ENCODE measurements at places on chromosomes 16 and 17. TPM values are rescaled to one million over a fixed set of nuclear protein-coding genes. Genes with fewer than 3 reads are reported as not detected.

Gene DRC3
- 1.1 TPM for total RNA-seq

DNA sequence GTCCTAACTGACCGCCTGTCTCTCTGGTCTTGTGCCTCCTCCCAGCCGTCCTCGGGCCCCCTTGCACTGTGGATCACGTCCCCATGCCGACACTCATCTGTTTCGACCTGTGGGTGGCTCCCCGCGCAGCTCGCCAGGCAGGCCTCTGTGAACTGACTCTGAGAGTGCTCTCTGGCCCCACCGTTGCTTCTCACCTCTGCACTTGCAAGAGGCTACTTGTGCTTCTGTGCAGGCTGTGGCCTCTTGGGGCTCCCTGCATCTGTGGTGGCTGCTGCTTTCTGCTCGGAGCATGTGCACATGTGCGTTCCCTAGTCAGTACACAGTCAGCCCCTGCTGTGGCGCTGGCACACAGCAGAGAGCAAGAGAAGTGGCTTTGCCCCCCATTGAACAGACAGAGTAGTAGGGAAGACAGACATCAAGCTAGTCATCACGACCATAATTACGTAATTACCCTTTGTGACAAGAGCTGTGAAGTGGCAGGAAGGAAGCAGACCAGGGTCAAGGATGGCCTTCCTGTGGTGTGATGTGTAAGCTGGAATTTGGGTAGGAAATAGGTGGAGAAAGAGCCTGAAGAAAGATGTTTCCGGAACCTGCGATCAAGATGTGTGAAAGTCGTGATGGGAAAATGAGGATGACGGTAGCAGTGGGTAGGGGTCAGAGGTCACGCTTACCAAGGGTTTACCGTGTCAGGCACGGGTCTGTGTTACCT, 256.0 kb upstream of the CACNG5 start:
- no peak for DNase-seq

Gene SRL
- not detected for total RNA-seq

DNA sequence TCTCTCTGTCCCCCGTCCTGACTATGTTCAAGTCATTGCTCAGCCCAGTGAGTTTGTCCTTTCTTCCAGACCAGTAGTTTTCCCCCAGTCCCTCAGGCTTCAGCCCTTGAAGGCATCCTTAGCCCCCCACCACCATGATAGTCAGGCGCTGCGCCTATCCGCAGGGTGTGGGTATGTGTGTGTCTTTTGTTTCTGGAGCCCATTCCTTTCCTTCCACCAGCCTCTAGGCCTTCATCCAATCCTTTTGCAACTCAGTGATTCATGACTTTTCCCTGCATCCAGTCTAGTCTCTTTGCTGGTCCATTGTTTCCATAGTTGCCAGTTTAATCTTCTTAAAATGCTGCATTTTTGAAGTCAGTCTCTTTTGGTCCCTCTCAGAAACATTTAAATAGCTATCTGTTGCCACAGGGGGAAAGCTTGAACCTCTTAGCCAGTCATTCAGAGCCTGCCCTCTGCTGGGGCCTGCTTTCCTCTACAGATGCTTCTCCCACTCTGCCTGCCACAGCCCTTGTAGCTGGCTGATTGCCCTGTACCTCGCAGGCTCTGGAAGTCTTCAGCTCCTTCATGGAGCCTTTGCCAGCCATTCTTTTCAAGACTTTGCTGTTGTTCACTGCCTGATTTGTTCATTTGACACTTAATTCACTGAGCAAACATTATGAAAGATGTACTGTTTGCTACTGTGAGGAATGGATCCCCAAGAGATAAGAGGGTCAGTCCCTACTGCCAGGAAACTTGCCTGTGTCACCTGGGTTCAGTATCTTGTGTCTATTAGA, 55.9 kb upstream of the ADCY7 start:
- peak; percentile 83 for DNase-seq

- no peak for DNase-seq
Measured at GRCh38 chr16:12942861-12943260, 41.5 kb downstream of the SHISA9 start.

DNA sequence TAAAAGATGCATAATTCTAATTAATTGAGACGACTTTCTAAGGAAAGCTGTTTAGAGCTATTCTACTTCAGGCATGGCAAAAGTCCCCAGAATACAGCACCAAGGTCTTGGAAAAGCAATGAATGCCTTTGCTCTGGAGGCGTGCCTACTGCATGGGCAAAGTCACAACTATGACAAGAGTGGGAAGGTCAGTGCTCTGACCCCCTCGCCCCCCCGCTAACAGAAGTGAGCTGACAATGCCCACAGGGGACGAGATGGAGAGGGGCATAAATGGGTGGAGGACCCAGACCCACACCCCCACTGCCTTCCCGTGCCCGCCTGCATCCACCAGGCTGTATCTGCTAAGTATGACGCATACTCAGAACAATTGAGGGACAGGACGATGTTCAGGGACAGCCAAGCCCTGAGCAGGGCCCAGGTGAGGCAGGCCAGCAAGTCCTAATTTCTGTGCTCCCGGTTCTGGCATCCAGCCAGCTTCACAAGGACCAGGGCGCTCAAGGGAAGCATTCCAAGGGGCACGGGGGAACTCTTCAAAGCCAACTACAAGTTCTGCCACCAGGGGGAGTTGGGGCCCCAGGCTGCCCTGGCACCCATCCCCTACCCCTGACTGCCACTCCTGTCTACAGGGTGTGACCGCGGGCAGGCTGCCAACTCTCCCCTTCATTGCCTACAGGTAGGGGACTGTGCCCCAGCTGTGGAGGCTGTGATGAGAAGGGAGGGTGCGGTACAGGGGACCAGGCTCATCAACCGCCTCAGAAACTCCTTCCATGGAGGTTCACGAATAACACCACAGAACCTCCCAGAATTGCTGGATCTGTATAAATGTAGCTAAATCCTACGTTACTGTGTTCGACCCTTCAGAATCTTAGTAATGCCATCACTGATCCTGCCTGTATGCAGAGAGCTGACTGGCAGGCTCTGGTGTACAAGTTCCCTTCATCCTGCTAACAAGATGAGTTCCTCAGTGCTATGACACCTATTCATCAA, 20.8 kb downstream of the NPRL3 start:
- no peak for DNase-seq

- DNase-seq: no peak
Measured at GRCh38 chr16:37511-37910, 15.9 kb downstream of the POLR3K start.

GRCh38 chr16:15643946-15644250, 944 bp upstream of the MARF1 start:
- DNase-seq: no peak

- peak; percentile 31 for DNase-seq
Measured at GRCh38 chr17:28726226-28726626, at the start of gene TLCD1. TLCD1 (minus strand) TSS chr17:28726233; CDS start chr17:28726097, 136 bp downstream.

Gene PARN
- 26.1 TPM for total RNA-seq

- DNase-seq: no peak
Measured at GRCh38 chr16:73198481-73198880, 150.6 kb upstream of the ZFHX3 start.

- no peak for DNase-seq
Measured at GRCh38 chr17:34370376-34370996, 7.5 kb upstream of the CCL1 start.

Gene CPHXL2
- total RNA-seq: not detected
